NCI-H774 (cell line): ENCODE measurements at places on chromosomes 4 and X.

DNA sequence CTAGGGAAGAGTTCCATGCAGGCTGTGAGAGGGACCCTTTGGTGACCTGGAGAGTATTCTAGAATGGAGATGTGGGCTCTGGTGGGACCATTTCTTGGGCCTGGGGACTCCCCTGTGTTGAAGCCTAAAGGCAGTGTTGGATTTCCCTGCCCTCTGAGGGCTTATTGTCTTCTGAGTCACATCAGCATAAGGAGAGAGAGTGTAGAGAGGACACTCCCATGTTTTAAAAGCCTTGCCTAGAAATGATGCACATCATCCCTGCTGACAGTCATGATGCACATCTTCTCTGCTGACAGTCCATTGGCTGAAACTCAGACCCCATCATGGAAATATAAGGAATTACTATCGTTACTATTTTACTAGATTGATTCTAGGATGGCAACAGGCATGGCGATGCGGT, 51.9 kb downstream of the FAM114A1 start:
- DNase-seq = no peak

DNA sequence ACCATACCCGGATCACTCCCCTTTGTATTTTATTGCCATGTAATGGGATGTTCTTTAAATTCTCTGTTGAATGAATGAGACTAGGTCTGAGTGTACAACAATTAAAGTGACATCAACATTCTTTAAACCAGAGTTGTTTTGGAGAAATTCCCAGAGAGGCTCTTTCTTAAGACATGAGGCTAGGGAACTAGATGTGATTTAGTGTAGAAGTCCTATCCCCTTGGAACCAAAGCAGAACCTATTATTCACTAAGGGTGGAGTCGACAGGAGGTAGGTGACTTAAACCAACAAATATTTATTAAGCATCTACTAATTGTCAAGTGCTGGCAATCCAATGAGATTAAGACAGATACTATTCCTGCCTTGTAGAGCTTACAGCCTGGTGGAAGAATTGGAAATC, 1.7 kb downstream of the EIF1AX start:
- no peak for DNase-seq

DNA sequence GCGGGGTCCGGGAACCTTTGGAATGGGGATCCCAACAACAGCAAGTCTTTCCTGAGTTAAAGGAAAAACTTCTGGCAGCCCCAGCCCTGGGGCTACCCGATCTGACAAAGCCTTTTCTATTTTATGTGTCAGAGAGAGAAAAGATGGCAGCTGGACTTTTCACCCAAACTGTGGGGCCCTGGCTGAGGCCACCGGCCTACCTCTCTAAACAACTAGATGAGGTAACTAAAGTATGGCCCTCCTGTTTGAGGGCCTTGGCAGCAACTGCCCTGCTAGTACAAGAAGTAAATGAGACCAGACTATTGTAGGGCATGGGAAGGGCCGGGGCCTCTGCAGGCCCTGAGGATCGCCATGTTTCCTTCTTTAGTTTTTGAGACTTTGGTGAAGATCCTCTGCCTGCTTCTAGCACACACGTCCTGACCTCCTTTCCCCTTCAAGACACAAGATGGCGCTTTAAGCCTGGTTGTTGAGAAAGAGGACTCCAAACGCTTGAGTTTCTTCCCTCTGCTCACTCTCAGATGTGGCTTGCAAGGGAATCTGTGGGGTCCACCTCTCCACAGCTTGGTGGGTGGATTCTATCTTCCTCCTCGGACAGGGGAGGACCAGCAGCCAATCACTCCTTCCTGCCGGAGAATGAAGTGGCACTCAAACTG, 18.5 kb upstream of the DRD5 start:
- DNase-seq = peak; percentile 81

DNA sequence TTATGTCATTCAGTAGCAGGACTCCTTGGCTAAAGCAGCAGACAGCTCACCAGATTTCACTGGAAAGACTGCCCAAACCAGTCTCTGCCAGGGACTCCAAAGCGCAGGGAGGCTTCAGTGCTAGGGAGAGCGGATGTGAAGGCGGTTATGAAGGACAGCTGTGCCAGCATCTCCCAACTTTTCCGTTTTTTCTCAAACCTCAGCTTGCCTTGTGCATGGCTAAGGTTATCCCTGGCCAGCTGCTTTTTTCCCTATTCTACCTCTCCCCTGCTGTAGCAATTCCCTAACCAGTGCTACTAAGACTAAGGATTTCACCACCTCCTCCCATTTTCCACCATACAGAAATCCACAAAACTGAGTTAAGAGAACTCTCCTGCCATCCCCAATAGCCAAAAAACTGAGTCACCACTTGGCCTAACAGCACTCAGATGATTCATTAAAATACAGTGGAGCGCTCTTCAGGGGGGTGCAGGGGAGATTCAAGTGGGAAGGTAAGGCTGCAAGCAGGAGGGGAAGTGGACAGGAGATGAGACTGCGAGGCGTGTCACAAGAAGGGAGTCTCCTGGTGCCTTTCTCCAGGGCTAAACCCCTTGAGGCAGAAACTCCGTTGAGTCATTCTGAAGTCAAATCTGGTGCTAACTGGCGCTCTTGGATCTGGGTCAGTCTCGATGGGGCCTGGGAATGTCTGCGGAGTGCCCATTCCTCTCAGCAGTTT, 90.7 kb downstream of the PALLD start:
- DNase-seq = no peak

- DNase-seq = no peak
These were observed 61.3 kb downstream of the SPATA18 start for GRCh38 chr4:52112411-52112810.

- DNase-seq = peak; percentile 33
These were observed 35.1 kb downstream of the ENPEP start for GRCh38 chr4:110510955-110511544.

DNA sequence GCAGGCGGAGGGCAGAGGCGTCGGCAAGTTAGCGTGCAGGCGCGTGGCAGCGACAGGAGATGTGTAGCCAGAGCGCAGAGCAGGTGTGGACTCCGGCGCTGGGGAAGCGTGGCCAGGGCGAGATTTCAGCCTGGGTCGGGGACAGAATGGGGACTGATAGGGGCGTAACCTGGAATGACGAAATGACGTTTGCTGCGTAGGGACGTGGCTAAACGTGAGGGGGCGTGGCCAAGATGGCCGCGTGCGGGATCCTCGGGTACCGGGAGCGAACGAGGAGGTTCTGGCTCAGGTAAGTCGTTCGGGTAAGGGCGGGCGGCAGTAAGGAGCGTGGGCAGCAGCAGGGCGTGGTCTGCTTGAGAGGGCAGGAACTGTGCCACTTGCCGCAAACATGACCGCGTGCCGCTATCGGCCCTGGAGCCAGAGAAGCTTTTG, 10.9 kb upstream of the CLTRN start:
- peak; percentile 69 for DNase-seq

DNA sequence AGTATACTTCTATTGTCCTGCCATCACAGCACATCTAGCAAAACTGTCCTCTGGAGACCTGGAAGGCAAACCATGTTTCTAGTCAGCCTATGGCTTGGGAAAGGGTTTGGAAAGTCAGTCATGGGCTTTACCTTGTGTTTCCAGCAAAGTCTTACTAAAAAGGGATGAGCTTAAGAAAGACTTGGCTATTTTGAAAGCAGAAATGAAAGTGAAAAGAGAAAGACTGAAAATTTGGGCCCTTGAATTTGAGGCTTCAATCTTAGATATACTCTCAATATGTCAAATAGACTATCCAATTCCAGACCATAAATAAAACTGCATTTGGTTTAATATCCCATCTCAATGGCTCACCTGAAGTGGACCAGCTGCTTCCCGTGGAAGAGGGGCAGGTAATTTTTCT, 127.9 kb downstream of the ZNF330 start:
- no peak for DNase-seq

DNA sequence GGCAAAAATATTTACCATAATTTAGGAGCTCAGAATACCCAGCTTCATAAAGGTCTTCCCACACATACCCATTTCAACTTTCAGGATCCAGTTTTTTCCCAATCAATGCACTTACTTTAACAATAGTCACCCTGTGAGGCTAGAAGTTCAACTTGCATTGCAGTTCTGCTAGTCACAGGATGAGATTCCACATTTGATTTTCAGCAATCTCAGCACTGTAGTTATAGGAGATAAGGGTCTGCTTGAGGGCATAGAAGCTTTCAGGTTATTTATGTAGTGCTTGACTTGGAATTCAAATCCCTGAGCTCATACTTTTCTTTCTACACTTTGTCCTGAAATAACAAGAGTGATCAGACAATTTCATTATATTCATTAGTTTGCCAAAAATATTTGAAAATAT, 78.3 kb upstream of the IL2 start:
- no peak for DNase-seq

- no peak for DNase-seq
These were observed 50.0 kb downstream of the NOP14 start for GRCh38 chr4:2913168-2913567.

- no peak for DNase-seq
These were observed 37.4 kb upstream of the NLGN4X start for GRCh38 chrX:6266041-6266440.

GRCh38 chrX:45765767-45766166, 565.1 kb upstream of the DIPK2B start:
- DNase-seq = no peak

DNA sequence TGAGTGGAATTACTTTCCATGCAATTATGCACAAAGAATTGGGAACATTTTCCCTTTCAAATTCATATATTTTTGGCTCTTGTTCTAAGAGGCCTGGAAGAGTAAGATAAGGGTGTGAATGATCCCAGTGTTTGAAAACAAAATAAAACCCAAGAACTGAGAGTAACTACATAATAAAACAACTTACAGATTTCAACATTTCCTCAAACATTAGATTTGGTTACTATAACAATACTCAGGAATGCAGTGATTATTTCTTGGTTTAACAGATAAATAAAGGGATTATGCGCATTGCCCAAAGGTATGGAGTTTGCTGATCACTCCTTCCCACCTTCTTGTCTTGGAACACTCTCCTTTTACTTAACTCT, 292.5 kb downstream of the CAMK2D start:
- no peak for DNase-seq

DNA sequence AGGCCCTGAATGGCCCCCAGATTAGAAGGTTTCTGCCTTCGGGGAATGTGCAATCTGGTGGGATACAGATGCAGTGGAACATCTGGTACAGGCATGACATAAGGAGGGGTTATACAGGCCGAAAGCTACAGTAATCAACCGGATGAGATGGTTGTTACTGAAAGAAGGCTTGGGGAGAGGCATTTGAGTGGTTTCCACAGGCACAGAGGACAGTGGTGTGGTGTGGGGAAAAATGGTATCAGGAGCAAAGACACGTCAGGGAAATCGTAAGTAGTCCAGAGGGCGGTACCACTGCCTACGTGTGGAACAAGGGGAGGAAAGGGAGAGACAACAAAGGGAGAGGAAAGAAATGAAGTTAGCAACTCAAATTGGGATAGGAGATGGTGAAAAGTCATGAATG, 3.0 kb downstream of the PDLIM3 start:
- DNase-seq = no peak

- DNase-seq = peak; percentile 92
These were observed 626 bp upstream of the FRAS1 start for GRCh38 chr4:78056265-78057129.

DNA sequence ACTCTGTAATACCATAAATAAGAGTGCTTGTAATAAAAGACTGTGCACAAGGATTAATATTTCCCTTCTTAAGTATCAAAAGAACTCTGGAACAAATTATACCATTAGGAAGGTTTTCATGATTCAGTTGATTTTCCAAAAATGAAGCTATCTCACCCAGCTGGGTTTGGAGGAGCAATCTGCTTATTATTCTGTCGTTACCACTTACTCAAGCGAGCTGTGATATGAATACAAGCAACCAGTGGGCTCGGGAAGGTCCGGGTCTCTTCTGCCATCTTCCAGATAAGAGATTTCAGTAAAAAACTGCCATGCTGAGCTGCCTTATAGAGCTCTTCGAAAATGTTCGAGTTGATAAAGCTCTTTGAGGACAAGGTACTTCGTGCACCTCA, 15.3 kb downstream of the SMIM20 start:
- no peak for DNase-seq

- DNase-seq = no peak
These were observed 220.1 kb downstream of the PDGFC start for GRCh38 chr4:156751486-156751885.

DNA sequence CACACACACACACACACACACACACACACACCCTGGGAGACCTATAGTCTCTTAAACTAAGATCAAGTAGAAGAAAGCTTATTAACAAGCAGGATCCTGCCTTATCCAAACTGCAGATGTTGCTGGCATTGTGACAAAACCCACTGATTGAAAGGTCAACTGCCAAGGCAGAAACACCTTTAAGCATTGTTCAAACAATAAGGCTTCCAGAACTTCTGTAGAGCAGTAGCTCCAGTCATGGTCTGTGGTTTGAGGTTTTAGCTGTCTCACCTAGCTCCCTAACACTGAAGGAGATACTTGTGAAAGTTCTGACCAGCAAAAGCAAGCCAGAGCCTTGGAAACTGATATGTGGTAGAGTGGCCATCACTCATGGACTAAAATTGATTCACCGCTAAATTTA, 59.8 kb downstream of the PTCHD1 start:
- no peak for DNase-seq

DNA sequence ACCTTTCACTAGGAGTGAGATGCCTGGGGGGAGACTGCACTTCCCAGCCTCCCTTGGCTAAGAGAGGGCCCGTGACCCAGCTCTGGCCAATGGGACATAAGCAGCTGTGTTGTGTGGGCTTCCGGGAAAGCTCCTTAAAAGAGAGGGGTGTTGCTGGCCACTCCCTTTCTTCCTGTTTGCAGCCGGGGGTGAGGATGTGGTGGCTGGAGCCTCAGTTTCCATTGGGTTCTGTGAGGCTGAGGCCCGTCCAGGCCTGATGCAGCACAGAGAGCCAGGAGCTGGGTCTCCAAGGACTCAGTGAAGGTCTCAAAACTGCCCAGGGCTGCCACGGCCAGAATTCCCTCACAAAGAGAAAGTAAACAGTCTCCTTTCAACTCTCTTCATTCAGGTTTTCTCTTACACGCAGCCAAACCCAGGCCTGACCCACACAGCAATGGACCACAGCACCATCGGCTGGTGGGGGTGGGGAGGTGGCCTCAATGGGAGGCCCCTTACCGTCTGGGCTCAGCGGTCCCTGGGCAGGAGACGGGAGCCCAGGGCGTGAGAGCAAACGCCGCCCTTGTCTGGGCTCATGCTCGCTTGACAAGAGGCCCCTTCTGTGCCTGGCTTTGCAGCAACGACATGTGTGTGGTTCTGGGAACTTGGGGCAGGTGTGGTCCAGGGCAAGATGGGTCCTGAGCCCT, 6.6 kb downstream of the NKX1-1 start:
- DNase-seq = no peak

GRCh38 chr4:41448934-41449333, 89.0 kb upstream of the LIMCH1 start:
- DNase-seq = no peak

GRCh38 chr4:113645288-113645687, 116.2 kb downstream of the CAMK2D start:
- no peak for DNase-seq

GRCh38 chr4:80035336-80035735, 37.7 kb downstream of the ANTXR2 start:
- no peak for DNase-seq

- no peak for DNase-seq
These were observed 69.3 kb downstream of the SH3RF1 start for GRCh38 chr4:169201222-169202144.

GRCh38 chrX:19350941-19351384, 7.2 kb downstream of the PDHA1 start:
- DNase-seq = no peak
